ENCODE measurements at places on chromosomes 2 and 18. TPM values are rescaled to one million over a fixed set of nuclear protein-coding genes. Genes with fewer than 3 reads are reported as not detected.

GRCh38 chr2:126880324-126880723 lies 18.4 kb upstream of the TEX51 start:
- no peaks in the 10 kb centered on the region for H3K27me3 ChIP-seq
- H3K4me3 ChIP-seq = no peak overlapping the region
- DNase-seq = no peak
- no peaks in the 10 kb centered on the region for H3K36me3 ChIP-seq

DNA sequence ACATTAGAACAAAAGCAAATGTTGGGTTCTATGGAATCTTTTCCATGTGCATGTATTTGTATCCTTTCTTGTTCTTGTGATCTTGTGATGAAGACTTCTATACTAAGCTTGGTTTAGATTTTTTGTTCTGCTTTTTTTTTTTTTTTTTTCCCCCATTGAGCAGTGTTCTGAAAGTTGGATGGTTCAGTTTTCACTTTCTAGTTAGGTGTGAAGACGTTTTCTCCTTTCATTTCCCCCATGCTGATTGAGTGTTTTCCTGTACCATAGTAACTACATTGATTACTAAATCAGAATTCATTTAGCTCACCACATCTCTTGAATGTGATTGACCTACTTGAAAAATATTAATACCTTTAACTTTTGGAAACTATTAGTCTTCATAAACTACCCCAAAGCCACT lies 34.1 kb downstream of the NOP58 start:
- H3K27me3 ChIP-seq = no peaks in the 10 kb centered on the region
- DNase-seq = no peak
- no peaks in the 10 kb centered on the region for H3K4me1 ChIP-seq
- 0 out of 2 replicates have a peak overlapping the region, but pooled peaks have one; percentile 5 for H3K27ac ChIP-seq

GRCh38 chr2:38115216-38116032 lies 39.5 kb upstream of the CYP1B1 start:
- no peak overlapping the region for H3K27ac ChIP-seq
- no peaks in the 10 kb centered on the region for H3K27me3 ChIP-seq
- peak; percentile 92 for DNase-seq
- H3K36me3 ChIP-seq = no peaks in the 10 kb centered on the region
- no peaks in the 10 kb centered on the region for H3K4me1 ChIP-seq

- no peaks in the 10 kb centered on the region for H3K36me3 ChIP-seq
- no peaks in the 10 kb centered on the region for H3K4me1 ChIP-seq
- no peak overlapping the region for H3K27ac ChIP-seq
- no peak for DNase-seq
Measured at GRCh38 chr2:760001-760400, 82.8 kb upstream of the TMEM18 start.

- H3K27me3 ChIP-seq = no peaks in the 10 kb centered on the region
- no peak overlapping the region for H3K27ac ChIP-seq
- no peaks in the 10 kb centered on the region for H3K36me3 ChIP-seq
- H3K4me1 ChIP-seq = no peaks in the 10 kb centered on the region
- H3K4me3 ChIP-seq = no peak overlapping the region
- DNase-seq = no peak
Measured at GRCh38 chr18:49879271-49879580, 65.9 kb upstream of the ACAA2 start.

DNA sequence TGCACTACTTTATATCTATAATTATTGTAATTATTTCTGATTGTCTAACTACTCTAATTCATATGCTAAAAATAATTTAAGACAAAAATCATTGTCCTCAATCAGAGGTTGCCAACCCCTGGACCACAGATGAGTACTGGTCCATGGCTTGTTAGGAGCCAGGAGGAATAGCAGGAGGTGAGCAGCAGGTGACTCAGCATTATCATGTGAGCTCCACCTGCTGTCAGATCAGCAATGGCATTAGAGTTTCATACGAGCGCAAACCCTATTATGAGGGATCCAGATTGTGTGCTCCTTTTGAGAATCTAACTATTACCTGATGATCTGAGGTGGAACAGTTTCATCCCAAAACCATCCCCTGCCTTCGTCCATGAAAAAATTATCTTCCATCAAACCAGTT lies 1434.4 kb downstream of the LRP1B start:
- peak; percentile 28 for DNase-seq
- H3K4me1 ChIP-seq = no peaks in the 10 kb centered on the region
- no peaks in the 10 kb centered on the region for H3K36me3 ChIP-seq
- H3K27me3 ChIP-seq = no peaks in the 10 kb centered on the region

DNA sequence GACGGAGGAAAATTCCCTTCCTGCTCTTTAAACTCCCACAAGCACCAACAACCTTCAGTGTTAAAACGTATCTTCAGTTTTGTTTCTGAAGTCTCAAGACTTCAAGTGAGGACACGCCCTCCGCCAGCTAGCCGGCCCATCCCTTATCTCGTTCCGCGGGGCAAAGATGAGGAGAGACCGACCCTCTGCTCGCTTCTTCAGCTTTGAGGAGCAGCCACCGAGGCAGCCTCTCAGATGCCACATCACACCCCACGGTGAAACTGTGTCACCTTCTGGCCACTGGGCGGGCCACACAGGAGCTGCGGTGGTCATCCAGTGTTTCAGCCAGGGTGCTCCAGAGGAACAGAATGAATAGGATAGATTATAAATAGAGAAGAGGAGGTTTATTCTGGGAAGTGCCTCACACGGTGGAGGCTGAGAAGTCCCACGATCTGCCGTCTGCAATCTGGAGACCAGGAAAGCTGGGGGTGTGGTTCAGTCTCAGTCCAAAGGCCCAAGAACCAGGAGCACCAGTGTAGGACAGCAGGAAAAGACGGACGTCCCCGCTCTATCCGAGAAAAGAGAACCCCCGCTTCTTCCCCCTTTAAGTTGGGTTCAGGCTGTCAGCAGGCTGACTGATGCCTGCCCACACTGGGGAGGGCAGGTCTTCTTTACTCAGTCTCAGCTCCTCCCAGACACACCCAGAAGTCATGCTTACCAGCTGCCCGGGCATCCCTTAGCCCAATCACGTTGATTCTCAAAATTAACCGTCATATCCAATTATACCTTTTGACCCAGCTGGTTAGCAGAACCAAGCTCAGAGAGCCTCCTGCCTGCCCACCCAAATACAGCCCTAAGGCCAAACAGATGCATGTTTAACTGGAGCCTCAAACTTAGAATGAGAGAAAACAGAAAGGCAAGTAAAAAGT lies 399.7 kb upstream of the ID2 start:
- H3K4me1 ChIP-seq = no peaks in the 10 kb centered on the region
- H3K36me3 ChIP-seq = no peaks in the 10 kb centered on the region
- no peak overlapping the region for H3K4me3 ChIP-seq
- H3K27ac ChIP-seq = no peak overlapping the region
- peak; percentile 5 for DNase-seq

DNA sequence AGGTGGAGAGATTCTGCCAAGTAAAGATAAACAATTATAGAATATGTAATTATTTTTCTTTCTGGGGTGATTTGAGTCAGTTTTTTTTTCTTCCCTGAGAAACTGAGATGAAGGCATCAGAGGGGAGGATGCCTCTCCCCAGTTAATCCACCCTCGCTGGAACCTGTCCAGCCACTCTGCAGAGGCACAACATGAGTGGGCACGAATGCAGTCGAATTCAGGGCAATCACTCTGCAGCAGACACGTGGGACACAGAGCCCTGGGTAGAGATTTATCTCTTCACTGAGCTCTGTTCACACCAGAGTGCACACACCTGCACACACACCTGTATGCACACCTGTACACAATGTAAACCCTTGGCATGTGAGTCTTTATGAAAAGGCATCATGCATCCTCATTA lies 154.2 kb downstream of the DCDC2C start:
- peaks cover 6% of the 10 kb centered on the region for H3K4me1 ChIP-seq
- DNase-seq = no peak
- H3K4me3 ChIP-seq = no peak overlapping the region
- H3K27ac ChIP-seq = no peak overlapping the region
- H3K27me3 ChIP-seq = no peaks in the 10 kb centered on the region

DNA sequence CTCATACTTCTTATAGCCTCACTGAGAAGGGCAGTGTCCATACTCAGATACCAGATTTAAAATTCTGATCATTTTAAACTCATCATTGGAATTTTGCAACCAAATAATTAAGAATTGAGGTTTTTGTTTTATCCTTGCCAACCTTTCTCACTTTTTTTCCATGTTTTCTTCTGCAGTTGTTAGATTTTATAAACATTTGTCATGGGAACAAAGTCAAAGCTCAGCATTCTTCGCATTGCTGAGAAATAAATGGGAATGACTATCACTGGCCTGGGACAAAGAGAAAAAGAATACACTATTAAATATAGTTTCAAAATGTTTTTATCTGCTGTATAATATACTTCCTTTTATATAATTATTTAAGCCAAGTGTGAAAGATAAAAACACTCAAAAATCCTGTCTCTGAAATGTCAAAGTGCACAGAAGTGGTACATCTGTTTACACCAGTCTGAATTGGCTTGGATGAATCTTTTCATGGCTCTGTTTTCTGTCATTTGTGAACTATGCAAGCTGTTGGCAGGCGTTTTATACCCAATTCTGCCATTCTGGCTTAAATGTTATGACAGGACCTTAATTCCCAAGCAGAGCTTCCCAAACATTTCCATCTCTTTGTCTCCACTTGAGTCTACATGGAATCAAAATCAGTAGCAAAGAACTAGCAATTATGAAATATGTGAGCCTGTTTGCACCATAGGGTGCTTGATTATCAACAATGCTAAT lies 249.3 kb upstream of the SYT4 start:
- H3K4me3 ChIP-seq = no peak overlapping the region
- no peak for DNase-seq
- no peaks in the 10 kb centered on the region for H3K4me1 ChIP-seq
- H3K27me3 ChIP-seq = no peaks in the 10 kb centered on the region

- no peaks in the 10 kb centered on the region for H3K27me3 ChIP-seq
- peak; percentile 52 for DNase-seq
- 0 out of 2 replicates have a peak overlapping the region, but pooled peaks have one; percentile 1 for H3K27ac ChIP-seq
Measured at GRCh38 chr2:61928826-61929461, 23.5 kb downstream of the COMMD1 start.

DNA sequence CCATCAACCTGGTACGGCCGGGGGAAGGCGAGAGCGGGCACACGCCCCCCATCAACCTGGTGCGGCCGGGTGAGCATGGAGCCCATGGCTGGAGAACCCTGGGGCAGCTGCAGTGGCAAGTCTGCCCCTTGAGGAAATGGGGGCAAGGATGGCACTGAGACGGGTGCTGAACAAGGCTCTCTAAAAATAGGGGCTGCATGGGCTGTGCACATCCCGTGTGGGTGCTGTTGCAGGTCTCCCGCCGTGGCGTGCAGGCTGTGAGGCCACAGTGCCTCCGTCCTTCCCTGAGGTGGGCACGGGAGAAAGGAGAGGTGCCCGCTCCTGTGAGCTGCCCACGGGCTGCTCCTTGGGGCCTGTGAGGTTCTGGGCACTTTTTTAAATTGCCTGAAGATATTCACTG lies 99.2 kb downstream of the NFATC1 start:
- H3K27me3 ChIP-seq = no peaks in the 10 kb centered on the region
- 0 out of 2 replicates have a peak, but pooled peaks cover 6% of the 10 kb centered on the region for H3K36me3 ChIP-seq
- no peak for DNase-seq
- H3K27ac ChIP-seq = no peak overlapping the region

- no peak overlapping the region for H3K27ac ChIP-seq
- no peaks in the 10 kb centered on the region for H3K27me3 ChIP-seq
- H3K4me3 ChIP-seq = no peak overlapping the region
- H3K4me1 ChIP-seq = peaks cover 16% of the 10 kb centered on the region
- no peaks in the 10 kb centered on the region for H3K36me3 ChIP-seq
- DNase-seq = no peak
Measured at GRCh38 chr2:101160454-101160853, 9.3 kb upstream of the TBC1D8 start.

DNA sequence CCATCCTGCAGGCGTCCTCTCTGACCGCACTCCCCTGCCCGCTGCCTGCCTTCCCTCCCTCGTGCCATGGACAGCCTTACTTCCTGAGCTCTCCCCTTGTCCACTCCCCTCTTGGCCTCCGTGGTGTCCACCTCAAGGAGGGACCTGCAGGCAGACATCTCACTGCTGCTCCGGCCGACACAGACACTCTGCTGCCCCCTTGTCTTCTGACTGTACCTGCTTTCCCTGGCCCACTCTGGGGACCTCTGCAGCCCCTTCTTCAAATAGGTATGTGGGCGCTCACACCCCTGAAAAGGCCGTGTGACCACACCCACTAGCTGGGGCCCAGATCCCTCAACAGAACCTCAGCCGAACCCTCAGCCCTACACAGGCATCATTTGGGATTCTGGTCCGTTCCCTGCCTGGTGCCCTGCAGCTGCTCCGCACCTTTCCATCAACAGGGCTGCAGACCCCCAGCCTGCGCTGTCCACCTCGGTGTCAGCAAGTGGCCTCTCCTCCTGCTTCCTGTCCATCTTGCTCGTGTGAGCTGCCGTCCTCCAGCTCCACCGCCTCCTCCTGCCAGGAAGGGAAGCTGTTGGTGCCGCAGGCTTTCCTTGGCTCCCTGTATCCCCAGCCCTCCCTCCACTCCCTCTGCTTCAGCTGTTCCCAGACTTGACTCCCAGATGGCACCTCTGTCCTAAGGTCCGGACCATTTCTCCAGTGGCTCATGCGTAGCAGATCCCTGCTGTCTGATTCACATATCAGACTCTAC lies 94.1 kb downstream of the KLHL29 start:
- H3K27ac ChIP-seq = no peak overlapping the region
- peaks cover 5% of the 10 kb centered on the region for H3K27me3 ChIP-seq
- no peaks in the 10 kb centered on the region for H3K36me3 ChIP-seq
- no peak for DNase-seq
- H3K4me1 ChIP-seq = peaks cover 26% of the 10 kb centered on the region

GRCh38 chr2:207044379-207045362 lies 105.4 kb downstream of the CPO start:
- no peaks in the 10 kb centered on the region for H3K27me3 ChIP-seq
- H3K4me1 ChIP-seq = peaks cover 30% of the 10 kb centered on the region
- no peaks in the 10 kb centered on the region for H3K36me3 ChIP-seq
- no peak for DNase-seq
- no peak overlapping the region for H3K27ac ChIP-seq

- peaks cover 12% of the 10 kb centered on the region for H3K27me3 ChIP-seq
- no peak overlapping the region for H3K27ac ChIP-seq
- no peaks in the 10 kb centered on the region for H3K36me3 ChIP-seq
- 0 out of 2 replicates have a peak, but pooled peaks cover 2% of the 10 kb centered on the region for H3K4me1 ChIP-seq
- no peak for DNase-seq
Measured at GRCh38 chr18:52333860-52334259, 6.1 kb upstream of the DCC start.

DNA sequence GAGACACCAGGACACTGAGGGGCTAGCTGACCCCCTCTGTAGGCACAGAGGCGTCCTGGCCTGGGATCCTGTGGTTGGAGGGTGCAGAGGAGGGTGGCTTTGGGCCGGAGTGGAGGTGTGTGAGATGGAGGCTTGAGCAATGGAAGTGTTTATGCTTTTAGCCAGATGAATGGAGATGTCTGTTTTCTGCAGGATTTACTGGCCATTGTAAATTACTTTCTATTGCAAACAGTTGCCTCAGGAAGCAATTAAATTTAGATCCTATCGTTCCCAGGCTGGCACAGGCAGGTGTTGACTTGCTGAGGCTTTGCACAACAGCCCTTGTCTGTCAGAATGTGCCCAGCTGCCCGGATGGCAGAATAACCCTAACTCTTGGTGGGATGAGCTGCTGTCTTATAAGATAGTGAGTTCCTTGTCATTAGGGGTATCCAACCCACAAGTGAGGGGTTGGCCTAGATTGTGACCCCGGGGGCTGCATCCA lies 1.8 kb upstream of the ARID5A start:
- no peak for DNase-seq
- no peak overlapping the region for H3K27ac ChIP-seq
- H3K36me3 ChIP-seq = no peaks in the 10 kb centered on the region
- no peak overlapping the region for H3K4me3 ChIP-seq
- peaks cover 31% of the 10 kb centered on the region for H3K4me1 ChIP-seq

ERFE gene
- total RNA-seq = 3.3 TPM

CIB4 gene
- total RNA-seq = not detected

TLX2 gene
- 0.21 TPM for total RNA-seq

OSBPL1A gene
- total RNA-seq = 71.4 TPM

INHBB gene
- total RNA-seq = 0.16 TPM

Measured in GM23338 (cell line).